ENCODE measurements at places on chromosomes 11 and 22.

- DNase-seq = no peak
These were observed 40.1 kb upstream of the WNT11 start for GRCh38 chr11:76246271-76246933.

DNA sequence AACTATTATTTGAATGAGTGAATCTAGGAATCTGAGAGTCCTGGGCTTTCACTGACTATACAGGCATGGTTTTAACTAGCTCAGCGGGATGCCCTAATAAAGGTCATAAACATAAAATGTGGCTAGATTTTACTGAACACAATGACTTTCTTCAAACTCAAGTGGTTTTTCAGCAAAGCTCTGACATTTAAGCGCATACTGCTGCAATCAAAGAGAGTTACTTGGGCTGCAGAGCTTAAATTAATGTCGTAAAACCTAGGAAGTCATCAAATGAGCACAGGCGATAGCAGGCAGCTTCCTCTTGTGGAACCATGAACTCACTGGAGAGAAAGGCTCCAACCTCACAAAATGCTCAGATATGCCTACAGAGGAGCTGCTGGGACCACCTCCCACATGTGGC lies 6.7 kb downstream of the CSNK2A3 start:
- no peak for DNase-seq

GRCh38 chr11:108873310-108873709 lies 208.4 kb downstream of the DDX10 start:
- no peak for DNase-seq

DNA sequence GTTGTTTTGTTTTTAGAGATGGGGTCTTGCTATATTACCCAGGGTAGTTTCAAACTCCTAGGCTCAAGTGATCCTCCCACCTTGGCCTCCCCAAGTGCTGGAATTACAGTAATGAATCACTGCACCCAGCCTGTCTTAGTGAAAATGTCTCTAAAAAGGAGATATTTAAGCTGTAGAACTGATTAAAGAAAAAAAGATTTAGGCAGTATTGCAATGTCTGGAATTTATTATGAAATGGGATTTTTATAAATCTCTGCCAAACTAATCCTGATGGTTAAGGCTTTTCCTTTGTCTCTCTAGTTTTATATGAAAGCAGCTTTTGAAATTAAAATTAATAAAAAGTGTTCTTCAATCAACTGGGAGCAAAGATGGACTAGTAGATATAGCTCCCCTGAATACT lies 2.1 kb downstream of the PLAAT3 start:
- no peak for DNase-seq

- no peak for DNase-seq
These were observed 34.6 kb upstream of the UCP3 start for GRCh38 chr11:74043450-74043849.

GRCh38 chr11:9838229-9838628 lies 174.4 kb downstream of the SWAP70 start:
- DNase-seq = no peak

DNA sequence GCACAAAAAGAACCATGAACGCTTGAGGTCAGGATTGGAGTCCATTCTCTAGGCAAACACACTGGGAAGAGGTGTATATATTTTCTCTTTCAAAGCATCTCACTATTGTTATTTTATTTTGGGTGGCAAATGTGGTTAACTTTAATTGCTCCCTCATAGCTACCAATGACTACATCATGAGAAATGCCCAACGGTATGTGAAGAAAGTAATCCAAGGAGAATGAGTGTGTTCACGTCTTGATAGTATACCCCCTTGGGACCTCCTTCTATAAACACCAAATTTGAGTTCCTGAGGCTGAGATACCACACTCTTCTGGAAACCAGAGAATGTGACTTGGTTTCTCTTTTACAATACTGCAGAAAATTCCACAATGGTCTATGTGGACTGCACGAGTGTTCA lies 15.8 kb downstream of the OR8D1 start:
- no peak for DNase-seq

- DNase-seq = no peak
These were observed 55.0 kb upstream of the VSTM5 start for GRCh38 chr11:93905384-93905783.

- no peak for DNase-seq
These were observed at the start of gene TP53AIP1 for GRCh38 chr11:128942817-128943427. TP53AIP1 (minus strand) TSS chr11:128942871; CDS start chr11:128937818, 5,053 bp downstream.

DNA sequence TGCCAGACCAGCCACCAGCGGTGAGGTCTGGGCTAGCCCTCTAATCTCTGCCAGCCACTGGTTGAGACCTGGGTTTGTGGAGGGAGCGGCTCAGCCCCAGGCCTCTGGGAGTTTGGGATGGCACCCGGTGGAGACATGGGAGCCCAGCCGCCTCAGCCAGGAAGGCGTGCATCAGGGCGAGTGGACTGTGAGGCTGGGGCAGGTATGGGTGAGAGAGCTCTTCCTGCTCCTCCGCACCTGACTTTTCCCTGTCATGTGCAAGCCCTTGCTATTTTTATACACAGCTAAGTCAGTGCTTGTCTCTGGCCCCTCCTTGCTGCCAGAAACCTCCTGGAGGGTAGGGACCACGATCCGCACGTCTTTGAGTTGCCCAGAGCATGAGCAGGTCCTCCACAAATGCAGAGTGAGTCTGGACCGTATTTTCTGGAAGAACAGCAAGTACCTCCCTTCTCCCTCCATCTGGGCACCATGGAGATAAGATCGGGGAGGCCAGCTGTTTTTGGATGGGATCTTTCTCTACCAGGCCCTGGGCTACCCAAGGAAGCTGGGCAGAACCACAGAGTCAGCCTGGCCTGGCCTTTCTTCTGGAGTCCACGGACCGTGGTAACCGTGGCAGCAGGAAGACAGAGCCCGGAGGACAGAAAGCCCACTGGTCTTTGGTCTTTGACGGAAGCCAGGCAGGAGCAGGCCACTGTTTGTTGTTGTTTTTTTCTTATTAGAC lies 53.3 kb downstream of the IGLL1 start:
- DNase-seq = no peak

GRCh38 chr11:17258670-17259069 lies 17.9 kb upstream of the NUCB2 start:
- no peak for DNase-seq

DNA sequence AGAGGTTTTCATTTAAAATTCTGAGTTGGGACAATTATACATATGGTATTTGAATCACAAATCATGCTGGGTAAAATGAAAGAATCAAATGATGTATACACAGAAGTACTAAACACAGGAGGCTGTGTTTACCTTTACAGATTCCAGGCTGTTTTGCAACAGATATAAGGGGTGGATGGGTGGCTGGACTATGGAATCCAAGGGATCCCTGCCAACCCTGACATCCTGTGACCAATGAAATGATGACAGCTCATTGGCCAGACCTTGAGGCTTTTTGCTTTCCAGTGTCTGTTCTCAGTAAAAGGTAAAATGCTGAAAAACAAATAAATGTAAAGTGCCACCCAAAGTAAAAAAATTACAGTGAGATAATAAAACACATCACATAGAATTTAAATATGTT lies 3.3 kb upstream of the DDI1 start:
- no peak for DNase-seq

DNA sequence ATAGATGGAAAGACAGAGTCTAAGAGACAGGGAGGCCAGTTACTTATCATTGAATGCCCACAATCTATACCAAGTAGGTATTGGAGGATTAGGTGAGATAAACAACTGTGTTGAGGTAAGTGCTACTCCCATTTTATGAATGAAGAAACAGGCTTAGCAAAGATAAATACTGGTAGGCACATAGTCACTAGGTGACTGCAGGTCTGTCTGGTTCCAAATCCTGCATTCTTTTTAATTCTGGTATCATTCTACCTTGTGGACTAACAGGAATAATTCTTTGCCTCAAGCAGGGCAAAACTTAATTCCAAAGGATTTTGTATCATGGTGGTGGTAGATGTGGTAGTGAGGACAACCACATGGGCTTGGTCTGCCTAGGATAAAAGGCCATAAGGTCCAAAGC lies 28.4 kb downstream of the RNF169 start:
- no peak for DNase-seq

DNA sequence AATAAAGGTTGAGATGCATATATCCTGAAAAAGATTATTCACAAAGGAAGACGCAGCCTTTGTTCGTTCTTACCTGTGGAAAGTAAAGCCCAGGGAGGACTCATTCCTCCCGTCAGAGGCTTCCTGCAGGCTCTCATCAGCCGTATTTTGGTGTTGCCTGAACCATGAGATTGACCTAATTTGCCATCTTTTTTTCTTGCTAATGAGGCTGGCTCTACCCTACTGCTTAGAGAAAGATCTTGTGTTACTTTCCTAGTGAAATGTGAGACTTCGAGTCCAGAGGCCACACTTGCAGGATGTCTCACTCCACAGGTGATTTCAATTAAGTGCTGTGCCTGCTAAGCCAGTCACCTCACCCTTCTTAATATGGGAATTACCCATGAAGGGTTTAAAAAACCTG lies 269.9 kb downstream of the NTM start:
- no peak for DNase-seq

- peak; percentile 61 for DNase-seq
These were observed 49.7 kb downstream of the RTL6 start for GRCh38 chr22:44448271-44448830.

GRCh38 chr11:106409222-106409621 lies 331.8 kb downstream of the AASDHPPT start:
- DNase-seq = no peak

GRCh38 chr22:29183971-29184848 lies 21.5 kb upstream of the EMID1 start:
- no peak for DNase-seq

DNA sequence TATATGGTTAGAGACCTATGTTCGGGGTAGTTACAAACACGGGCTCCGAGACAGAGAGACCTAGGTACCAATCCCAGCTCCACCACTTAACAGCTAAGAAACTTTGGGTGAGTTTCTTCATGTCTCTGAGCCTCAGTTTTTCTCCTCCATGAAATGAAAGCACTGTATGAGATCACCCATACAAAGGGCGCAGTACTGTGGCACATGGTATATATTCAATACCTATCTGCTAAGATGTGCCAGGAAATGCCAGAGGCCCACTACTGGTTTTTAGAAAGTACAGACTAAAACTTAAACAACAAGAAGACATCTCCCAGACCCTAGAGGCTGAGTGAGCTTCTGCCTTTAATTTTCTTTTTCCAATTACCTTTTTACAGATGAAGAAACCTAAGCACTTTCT lies 69.5 kb downstream of the SLC1A2 start:
- no peak for DNase-seq

DNA sequence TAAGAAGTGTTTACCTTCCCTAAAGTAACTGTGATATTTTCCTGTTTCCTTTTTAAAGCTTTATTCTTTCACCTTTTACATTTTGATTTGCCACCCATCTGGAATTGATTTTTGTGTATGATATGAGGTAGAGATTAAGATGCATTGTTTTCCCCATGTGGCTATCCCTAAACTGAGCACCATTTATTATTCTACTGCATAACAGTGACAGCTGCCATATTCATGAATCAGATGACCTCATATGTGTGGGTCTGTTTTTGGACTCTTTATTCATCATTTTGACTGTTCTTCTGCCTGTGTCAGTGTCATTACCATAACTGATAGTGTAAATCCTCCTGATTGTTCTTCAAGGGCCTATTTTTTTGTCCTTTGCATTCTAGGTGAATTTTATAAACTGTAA lies 50.8 kb downstream of the HIPK3 start:
- no peak for DNase-seq

DNA sequence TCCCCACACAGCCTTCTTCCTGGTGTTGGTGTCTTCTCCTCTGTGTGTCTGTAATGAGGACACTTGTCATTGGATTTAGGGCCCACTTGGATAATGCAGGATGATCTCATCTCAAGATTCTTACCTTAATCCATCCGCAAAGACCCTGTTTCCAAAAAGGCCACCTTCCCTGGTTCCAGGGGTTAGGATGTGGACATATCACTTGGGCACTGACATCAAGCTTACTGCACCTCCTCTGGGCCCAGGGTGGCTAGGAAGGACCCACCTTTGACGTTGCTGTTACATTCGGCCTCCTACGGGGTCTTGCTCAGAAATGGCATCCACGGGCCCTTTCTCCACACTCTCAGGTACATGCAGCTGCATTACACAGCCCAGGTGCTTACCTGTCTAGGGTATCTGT lies 535.9 kb downstream of the BRD1 start:
- DNase-seq = no peak

DNA sequence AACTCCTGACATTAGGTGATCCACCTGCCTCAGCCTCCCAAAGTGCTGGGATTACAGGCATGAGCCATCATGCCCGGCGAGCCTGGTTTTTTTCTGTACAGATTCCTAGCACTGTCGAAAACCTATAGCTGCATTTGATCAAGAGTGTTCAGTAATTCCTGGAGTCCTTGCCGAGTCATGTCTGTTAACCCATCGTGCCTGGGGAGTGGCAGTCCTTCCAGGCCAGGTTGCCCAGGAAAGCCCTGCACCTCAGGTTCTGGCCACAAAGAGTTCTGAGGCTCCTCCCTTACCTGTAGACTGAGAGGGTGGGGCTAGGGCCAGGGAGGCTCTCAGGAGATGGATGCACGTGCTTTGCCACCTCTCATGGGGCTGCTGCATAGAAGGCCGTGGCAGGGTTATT lies 17.0 kb downstream of the YDJC start:
- no peak for DNase-seq

- no peak for DNase-seq
These were observed 10.5 kb upstream of the CFAP300 start for GRCh38 chr11:102036757-102037156.

DNA sequence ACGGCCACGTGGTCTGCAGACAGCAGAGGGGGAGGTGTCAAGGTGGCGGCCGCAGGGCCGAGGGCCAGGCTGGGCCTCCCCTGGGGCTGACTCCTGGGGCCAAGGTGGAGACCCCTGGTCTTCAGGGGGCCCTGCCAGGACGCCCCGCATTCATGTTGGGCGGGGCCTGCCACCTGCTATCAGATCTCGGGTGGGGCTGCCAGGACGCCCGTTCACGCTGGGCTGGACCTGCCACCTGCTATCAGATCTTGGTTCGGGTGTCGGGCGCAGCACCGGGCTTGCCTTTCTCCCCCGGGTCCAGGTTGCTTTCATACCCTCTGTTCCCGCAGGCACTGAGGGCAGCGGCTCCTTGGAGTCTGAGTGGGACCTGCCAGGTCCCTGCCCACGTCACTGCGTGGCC lies 16.1 kb upstream of the MAPK11 start:
- DNase-seq = no peak

GRCh38 chr11:827897-828192 lies at the start of gene CRACR2B:
CRACR2B (plus strand) TSS chr11:827919; CDS start chr11:828608, 689 bp downstream.
- DNase-seq = no peak
